ENCODE measurements at places on chromosomes 13 and 19. TPM values are rescaled to one million over a fixed set of nuclear protein-coding genes. Genes with fewer than 3 reads are reported as not detected.

Gene MYO16
- 0.17 TPM for total RNA-seq

Gene SMIM24
- total RNA-seq, result 0.50 TPM

DNA sequence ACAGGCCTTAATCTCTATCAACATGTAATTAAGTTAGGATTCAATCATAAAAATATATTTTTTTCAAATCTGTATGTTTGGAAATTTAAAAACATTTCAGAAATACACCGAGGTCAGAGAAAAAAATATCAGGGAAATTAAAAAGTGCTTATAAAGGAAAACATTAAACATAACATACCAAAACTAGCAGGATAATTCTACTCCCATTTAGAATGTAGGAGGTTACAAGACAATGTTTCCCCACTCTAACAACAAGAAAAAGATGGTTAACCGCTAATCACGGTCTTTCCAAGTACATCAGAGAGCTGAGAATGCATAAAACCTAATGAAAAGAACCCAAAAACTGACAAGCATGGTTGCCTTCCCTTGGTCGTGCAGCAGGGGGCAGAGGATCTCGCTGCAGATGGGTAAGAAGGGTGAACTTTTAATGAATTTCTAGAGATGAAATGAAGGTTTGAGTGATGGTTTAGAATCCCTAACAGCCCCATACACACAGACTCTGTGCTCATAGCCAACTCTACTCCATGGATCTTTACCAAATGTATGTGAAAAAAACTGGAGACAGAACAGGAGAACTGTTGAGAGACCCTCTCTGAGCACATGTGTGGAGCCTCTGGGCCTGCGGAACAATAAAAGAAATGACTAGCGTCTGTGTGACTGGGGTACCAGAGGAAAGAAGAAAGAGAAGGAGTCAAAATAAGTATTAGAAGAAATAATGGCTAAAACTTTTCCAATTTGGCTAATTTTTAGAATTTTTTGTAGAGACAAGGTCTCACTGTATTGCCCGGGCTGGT is 51.3 kb upstream of the LSM14A start:
- DNase-seq, result peak; percentile 36

Gene CEACAM7
- total RNA-seq, result not detected

Gene CDC37
- total RNA-seq, result 187 TPM

- DNase-seq, result no peak
These were observed 7.5 kb downstream of the ZNF610 start for GRCh38 chr19:52343548-52343947.

GRCh38 chr13:73997964-73998363 is 136.2 kb downstream of the KLF12 start:
- no peak for DNase-seq

Gene IL4I1
- total RNA-seq, result 25.7 TPM

Measured in renal cortical epithelial cell (primary cell).